ENCODE measurements at places on chromosomes 4 and X.

DNA sequence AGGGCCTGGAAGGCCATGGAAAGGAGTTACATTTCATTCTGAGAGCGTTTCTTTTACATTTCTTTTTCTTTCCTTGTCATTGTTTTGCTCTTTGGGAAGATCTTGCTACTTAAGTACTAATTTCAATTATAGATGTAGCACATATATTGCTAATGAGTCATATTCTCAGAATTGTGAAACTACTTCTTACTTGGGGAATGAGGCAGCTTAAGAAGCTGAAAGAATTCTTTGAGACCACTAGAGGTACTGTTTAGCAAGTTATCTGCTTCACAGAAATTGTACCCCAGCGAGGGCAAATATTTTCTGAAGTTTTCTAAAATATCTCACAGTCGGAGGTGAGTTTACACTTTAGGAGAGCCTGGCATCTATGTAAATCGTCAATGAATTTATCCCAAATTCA, 100.6 kb downstream of the AFF2 start:
- no peak for DNase-seq

DNA sequence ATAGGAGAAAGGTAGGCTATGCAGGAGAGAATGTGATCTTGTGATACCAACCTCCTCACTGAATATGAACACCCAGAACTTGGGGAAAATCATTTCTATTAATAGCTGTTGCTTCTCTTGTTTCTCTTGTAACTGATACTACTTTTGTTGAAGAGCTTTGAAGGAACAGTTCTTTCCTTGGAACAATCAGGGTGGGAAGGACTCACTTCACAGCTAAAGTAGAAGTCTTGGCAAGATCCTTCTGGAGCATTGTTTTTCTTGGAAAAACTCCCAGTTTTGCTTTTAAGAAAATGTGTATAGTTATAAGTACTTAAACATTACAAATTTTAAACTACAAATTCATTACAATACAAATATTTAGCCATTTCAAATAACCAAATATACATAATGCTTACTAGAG, 19.1 kb upstream of the XK start:
- DNase-seq, result no peak

- DNase-seq, result no peak
Observed at GRCh38 chrX:13756381-13756780, 21.8 kb downstream of the OFD1 start.

- DNase-seq, result peak; percentile 30
Observed at GRCh38 chr4:145098675-145099037, 545 bp downstream of the ABCE1 start.

GRCh38 chrX:81411517-81411916, 209.6 kb downstream of the SH3BGRL start:
- DNase-seq, result no peak

DNA sequence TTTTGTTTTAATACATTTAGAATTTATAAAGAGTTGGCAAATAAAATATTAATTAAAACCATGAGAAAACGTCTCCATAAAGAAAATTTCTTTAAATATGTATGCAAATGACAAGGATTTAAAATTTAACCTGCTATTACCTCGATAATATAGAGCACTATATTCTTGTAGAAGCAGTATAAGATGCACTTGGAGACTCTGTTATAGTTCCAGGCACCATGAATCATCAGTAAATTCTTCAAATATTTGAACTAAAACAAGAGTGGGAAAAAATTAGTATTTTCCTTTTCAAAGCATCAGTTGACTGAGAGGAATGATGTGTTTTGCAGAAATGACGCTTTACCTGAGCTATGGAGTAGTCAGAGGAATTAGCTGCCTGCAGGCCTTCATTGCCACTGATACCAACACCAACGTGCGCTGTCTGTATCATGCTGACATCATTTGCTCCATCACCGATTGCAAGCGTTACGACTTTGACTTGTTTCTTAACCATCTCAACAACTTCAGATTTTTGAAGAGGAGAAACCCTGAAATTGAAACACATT, 67.3 kb downstream of the SHISA3 start:
- no peak for DNase-seq

DNA sequence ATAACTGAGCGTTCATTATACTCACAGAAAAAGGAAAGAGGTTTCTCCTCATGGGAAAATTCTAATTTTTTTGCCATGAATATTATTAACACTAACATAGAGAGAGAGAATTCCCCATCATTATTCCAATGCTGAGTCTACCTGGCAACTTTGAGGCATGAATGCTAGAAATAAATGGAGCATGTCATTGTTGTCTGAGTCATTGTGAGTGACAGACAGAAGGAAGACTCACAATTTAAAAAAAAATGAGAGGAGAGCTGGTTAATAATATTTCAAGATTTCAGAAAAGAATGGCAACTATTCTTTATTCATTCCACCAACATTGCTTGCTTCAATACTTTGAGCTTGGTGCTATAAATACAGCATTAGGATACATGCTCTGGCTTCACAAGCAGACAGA, 170.4 kb upstream of the HS3ST1 start:
- no peak for DNase-seq

GRCh38 chr4:119014658-119015057, 121.0 kb upstream of the MYOZ2 start:
- no peak for DNase-seq

- DNase-seq, result no peak
Observed at GRCh38 chrX:41827886-41828285, 95.5 kb downstream of the CASK start.

GRCh38 chr4:182194091-182194824, 48.9 kb upstream of the TENM3 start:
- no peak for DNase-seq

DNA sequence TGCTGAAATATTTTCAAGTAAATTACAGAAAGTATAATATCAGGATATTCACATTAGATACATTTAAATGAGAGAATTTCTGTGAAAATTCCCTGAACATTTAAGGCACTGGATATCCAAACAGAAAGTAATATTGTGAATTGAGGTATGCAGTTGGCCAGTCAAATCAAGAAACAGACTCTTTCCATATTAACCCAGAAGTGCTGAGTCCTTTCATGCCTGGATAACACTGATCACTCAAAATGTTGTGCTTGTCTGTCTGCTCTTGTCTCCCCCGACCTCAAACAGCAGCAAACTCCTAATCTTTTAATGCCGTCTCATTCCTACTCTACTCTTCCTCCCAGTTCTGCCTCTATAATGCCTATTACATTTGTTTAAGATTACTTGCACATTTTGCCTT, 51.2 kb downstream of the TBC1D9 start:
- DNase-seq, result no peak

DNA sequence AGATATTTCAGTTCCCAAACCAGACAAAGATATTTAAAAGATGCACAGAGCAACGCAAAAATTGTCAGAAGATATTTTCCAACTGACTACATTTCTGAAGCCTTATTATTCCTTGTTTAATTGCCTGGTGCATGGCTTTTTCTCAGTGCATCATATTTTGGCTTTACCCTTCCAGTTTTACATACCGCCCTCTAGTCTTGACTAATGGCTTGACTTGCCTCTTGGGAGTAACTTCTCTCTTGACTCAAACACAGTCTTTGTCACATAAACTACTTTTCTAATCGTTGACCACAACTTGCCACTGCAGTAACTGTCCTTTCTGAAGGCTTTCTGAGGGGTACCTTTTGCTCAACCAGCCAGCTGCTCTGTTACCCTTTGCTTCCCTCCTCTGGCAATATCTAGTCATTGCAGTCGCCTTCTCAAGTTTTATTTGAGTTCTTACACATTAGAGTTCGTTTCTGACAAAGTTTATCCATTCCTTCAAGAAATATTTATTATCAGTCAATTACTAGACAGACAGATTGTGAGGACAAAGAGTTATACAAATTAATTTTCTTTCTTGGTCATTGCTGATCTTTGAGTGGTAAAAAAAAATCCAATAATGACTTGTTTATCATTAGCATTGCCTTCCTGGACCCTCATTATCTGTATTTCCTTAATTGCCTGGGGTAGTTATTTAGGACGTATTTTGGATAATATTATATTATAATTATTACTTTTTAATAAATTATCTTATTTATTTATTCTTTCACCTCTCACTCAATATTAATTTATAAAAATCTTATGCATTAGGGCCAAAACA, 506.9 kb upstream of the PCDH10 start:
- DNase-seq, result peak; percentile 2

DNA sequence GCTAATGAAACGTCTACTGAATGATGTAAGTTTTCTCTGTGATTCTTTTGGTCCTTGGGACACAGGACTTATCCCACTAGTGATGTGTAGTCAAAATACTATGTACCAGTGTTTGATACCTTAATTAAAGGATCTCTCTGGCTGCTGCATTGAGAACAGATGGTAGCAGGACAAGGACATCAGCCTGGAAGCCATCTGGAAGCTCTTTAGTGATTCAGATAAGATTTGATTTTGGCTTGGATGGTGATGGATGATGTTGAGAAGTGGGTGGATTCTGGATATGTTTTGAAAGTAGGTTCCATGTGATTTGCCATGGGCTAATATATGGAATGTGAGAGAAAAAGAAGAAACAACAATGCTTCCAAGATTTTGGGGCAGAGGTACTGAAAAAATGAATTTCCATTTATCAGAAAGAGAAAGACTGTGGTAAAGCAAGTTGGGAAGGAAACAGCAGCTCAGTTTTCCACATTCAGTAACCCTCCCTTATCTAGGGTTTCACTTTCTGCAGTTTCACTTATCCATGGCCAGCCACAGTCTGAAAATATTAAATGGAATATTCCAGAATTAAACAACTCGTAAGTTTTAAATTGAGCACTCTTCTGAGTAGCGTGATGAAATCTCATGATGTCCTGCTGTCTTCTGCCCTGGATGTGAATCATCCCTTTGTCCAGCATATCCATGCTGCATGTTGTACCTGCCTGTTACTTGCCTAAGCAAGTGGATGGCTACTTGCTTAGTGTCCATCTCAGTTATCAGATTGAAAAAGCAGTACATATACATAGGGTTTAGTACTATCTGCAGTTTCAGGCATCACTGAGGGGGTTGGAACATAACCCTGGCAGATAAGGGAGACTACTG, 15.6 kb downstream of the CD38 start:
- no peak for DNase-seq

DNA sequence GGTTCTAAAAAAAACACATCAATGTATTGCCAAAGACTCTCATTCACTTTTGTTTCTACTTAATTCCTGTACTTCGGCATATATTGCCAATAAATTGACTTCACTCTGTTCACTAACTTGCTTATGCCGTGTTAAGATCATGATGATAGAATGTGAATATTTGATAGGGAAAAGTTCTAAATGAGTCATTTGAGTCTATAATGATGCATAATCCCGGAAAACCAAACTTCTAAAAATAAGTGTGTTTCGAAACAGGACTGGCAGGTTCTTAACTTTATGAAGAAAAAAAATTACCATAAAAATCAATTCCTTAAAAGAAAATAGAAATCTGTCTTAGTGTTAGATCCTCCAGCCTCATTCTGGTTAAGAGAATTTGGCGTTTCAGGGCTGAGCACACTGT, 387.5 kb upstream of the FTHL17 start:
- DNase-seq, result peak; percentile 36

DNA sequence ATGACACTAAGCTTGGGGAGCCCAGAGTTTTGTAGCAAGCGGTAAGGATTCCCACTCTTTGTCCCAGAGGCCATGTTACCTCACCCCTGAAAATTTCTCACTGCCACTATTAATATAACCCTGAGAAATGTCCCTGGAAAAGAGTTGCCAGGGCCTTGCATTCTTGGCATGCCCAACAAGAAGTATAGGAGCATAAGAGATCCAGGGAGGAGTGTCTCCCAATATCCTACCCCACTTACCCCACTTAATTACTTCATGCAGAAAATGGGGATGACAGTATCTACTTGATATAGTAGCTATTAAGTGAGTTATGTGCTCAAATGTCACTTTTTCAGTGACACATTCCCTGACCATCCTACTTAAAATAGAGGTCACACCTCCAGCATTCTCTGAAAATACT, 120.5 kb upstream of the C1GALT1C1 start:
- no peak for DNase-seq

DNA sequence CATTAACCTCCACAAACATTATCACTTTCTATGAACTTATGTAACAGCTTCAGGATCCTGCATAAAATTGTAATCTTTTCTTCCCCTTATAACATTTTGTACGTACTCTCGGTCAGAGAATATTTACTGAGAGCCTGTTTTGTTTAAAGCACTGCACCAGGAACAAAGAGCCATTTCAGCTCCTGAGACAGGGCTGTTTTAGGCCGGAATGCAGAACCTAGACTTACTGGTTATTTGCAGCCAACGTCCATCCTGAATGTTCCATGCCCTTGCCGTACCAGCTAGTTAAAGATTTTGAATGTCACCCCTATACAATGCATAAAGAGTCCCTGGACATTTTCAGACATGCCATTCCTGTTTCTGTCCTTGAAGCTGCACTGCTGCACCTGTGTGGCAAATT, 248.8 kb downstream of the PCDH7 start:
- DNase-seq, result no peak

DNA sequence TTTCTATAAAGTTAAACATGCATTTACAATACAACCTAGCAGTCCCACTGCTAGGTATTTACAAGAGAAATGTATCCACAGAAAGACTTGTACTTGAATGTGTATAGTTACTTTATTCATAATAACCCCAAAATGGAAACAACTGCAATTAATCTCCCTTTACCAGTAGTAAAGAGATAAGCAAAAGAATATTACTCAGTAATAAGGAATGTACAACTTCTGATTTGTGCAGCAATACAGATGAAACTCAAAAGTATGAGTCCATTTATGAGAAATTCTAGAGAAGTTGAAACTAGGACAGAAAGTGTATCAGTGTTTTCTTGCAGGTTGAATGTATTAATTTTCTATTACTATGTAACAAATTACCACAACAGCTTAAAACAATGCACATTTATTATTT, 15.2 kb downstream of the USP53 start:
- DNase-seq, result no peak

DNA sequence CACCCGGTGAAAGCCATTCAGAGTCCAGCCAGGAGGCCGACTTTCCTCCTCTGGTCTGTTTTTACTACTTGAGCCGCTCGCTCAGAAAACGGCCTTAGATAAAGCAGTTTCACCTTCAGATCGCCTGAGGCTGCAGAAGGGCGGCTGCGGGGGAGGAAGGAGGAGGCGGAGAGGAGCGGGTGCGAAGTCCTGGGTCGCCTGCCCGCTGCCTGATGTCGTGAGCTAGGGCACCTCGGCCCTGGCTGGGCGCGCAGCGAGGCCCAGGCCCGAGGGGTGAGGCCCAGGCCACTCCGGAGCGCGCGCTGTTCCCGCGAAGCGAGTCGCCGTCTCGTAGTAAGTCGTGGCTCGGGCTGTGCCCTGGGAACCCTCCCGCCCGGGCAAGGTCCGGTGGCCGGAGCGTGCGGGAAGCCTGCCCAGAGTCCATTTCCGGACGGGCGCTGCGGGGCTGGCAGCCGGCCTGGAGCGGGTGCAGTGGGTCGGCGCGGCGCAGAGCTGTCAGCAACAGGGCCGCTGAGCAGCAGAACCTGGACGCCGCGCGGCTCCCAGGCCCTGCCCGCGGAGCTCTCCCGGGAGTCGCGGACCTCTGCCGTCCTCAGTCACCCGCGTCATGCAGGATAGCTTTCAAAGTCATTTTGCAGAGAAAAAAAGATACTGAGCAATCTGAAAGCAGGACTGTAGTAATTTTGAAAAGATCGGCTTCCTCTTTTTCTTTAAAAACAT, 18.6 kb downstream of the TRIM2 start:
- no peak for DNase-seq
